ENCODE measurements at places on chromosomes 4 and X.
A peak's percentile ranks its signal among the peaks of the same experiment; 100 is the strongest.

DNA sequence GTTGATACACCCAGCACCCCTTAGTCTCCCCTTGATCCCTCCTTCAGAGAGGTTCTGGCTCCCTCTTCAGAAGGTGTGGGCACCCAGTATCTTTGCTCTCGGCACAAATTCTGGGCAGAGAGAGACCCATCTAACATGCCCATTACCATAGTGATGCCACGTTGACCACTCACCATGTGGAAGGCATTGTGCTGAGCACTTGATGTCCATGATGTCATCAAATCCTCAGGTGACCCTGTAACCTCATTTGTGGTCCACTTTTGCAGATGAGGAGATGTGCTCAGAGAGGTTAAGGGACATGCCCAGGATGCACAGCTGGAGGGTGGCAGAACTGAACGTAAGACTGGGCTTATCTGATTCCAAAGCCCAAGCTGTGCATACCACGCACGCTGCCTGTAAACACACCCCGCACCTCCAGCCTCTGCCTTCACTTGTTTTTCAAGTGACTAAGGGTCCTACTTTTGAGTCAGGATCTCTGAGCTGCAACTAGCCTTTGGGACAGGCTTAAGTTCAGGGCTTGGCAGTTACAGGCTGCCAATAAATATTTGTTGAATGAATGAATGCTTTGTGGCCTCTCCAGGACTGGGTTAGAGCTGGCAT lies 55.2 kb downstream of the HTRA3 start:
- no peak for DNase-seq

- no peak for DNase-seq
These were observed 54.4 kb downstream of the KLHL13 start for GRCh38 chrX:118062048-118062789.

DNA sequence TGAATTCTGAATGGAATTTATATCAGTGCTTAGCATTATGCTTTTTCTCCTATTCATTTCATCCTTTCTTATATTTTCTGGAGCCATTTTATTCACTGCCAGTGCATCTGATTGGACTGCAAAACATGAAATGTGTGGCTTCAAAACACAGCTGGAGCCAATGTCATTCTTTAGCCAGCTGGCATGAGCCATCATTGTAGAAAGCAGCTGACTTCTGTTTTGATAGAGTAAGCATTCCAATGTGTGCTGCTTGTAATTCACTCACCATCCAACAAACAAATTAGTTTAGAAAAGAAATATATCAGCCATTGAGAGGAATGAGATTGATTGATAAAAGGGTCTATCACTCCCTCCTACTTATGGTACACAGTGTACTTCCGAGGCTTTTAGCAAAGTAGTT lies 2616.0 kb downstream of the ARAP2 start:
- DNase-seq = peak; percentile 7

DNA sequence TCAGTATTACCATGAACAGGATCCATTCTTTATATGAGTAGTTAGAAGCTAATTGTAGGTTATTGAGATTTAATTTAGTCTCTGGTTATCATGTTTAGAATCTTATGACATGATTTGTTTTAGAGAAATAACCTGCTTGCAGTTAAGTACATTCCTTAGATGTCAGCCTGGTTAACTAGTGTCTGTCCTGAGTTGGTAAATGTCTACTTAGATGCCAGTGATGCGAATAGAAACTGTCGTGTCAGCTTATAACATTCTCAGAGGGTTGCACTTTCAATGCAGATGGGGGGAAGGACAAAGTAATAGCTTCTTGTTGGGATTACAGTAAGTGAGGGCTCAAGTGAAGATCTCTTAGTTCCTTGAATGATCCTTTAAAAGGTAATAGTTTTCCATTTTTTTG lies 227.8 kb upstream of the SPRY1 start:
- no peak for DNase-seq
